ENCODE measurements at places on chromosomes 6 and 20. TPM values are rescaled to one million over a fixed set of nuclear protein-coding genes. Genes with fewer than 3 reads are reported as not detected.

Gene HCK
- not detected for total RNA-seq

Gene RPP21
- total RNA-seq: 37.2 TPM

Gene RSPO3
- not detected for total RNA-seq

Gene CRISP2
- not detected for total RNA-seq

Gene PXMP4
- total RNA-seq: 14.7 TPM

Gene LTA
- 30.0 TPM for total RNA-seq

Data from T-helper 2 cell treated with Interferon-gamma antibody and Interleukin-4, amounts not matched to agents 100 ng/mL and 5 ng/mL, for 36 hours (primary cell).